ENCODE measurements at places on chromosomes 4 and X.

GRCh38 chr4:82519776-82520175, 42.0 kb downstream of the TMEM150C start:
- no peak for DNase-seq

DNA sequence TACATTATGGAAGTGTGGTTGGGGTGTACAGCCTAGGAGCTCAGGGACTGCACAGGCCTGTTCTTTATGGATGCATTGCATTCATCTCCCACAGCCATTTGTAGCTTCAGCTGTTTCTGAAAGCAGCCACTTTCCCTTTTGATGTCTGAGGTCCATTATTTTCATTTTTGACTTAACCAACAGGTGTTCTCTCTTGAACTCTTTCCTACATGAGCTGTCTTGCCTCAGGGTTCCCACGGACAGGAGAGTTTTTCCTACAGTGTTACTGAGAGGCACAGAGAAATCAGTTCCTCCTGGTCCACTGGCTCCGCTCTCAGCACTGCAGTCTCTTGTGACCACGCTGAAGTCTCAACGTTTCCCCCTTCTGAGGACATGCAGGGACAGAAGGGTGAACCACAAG, 87.2 kb downstream of the RASL11B start:
- no peak for DNase-seq

DNA sequence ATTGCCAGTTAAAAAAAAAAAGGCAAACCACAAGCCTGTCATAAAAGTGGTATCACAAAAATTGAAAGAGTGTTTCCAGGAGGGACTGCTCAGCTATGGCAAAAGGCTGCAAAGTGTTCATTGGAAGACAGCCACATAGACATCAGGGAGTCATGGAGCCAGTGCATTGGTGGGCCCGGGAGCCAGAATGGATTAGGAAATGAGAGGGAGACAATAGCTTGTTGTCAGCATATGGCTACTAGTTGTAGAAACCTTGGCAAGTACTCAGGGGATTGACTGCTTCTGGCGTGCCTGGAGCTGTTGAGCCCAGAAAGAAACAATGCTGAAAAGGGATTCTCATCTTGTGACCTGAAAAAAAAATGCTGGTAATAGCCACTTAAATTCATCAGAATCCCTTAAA, 5.0 kb downstream of the GAR1 start:
- DNase-seq, result peak; percentile 15

GRCh38 chrX:131987252-131987651, 35.9 kb upstream of the STK26 start:
- DNase-seq, result no peak

GRCh38 chr4:48578132-48578968, 88.3 kb downstream of the ZAR1 start:
- DNase-seq, result peak; percentile 48

GRCh38 chr4:19266566-19266965, 985.1 kb upstream of the SLIT2 start:
- no peak for DNase-seq

GRCh38 chr4:93461541-93461940, 367.0 kb upstream of the ATOH1 start:
- DNase-seq, result no peak

DNA sequence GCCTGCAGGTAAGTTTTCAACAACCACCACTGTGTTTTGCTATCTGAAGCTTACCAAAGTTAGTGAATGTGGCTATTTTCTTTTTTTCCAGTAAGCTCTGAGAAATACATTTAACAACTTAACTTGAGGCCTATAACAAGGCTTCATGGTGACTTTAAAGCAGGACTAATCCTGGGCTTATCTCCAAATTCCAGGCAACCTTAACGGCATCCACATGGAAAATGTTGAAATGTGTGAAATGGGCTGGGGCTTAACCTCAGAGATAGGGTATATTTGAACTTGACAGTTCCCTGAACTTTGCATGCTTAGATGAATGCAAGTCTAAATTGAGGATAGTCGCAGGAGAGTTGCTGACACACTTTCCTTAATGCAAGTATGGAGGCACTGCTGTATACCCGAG, 539.2 kb downstream of the GALNTL6 start:
- DNase-seq, result no peak

DNA sequence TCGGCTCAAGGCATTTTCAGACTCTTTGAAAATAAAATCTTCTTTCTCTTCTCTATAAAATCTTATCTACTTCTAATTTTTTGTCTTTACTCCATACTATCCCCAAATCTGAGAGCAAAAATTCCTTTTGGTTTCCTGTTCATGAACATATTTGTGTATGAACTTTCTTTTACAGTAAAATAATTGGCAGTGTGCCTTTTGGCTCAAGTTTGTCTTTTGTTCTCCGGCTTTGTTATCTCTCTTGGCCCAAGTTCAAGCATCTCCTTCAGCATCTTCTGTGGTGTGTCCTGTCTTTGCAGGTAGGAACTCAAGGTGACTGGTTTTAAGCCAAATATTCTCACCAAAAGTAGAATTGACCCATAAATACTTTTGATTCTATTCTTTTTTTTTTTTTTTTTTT, 276.6 kb upstream of the FAT1 start:
- DNase-seq, result no peak

DNA sequence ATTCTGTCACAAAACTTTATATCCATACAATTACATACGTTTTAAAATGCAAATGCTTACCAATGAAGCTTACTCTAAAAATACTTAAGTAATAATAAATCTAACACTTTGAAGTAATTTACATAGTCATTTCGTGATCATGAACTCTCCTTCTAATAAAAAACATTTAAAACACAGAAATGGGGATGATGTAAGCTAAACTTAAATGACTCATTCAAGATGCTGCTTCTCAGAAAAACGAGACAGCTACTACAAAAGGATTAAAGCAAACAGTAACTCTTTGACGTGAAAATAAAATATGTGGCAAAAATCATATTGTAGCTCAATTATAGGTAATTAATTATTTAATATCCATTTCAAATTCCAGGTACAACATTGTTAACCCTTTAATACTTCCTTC, 148.7 kb downstream of the FGF16 start:
- DNase-seq, result no peak

- DNase-seq, result no peak
These were observed 95.2 kb downstream of the GK start for GRCh38 chrX:30748342-30748960.

DNA sequence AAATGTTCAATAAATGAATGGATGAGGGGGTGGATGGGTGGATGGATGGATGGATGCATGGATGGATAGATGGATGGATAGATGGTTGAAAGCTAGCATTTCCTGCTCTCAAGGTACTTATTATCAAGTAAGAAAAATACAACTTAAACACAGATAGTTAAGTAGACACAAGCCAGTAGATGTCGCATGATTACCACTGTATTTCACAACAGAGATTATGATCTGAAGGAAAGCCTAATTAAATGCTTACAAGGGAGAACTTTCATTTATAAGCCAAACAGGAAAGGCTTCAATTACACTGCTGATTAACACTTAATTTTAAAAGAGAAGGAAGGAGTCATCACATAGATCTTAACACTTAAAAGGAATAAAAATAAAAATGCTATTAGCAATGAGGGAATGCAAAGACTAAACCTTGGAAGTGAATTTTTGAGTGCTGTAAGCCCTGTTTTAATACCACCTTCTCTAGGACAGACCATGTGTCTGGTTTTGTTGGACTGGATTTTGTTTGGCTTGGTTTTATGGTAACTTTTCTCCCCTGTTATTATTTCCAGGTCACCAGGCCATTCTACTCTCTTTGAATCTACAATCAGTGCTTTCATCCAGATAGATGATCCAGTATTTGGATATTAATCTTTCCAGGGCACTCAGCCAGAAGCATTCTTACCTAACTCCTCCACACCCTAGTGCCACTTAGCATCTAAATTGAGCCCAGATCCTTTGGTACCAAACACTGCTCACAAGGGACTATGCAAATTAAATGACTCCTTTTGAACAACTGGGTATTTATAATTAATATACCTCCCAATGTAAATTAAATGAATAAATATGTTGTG, 75.5 kb upstream of the SLC39A8 start:
- no peak for DNase-seq

All from cerebellum (tissue), 4 donors.